Astrocyte (in vitro differentiated cells and primary cell): ENCODE measurements at places on chromosomes 5 and 9. TPM values are rescaled to one million over a fixed set of nuclear protein-coding genes. Genes with fewer than 3 reads are reported as not detected.

DNA sequence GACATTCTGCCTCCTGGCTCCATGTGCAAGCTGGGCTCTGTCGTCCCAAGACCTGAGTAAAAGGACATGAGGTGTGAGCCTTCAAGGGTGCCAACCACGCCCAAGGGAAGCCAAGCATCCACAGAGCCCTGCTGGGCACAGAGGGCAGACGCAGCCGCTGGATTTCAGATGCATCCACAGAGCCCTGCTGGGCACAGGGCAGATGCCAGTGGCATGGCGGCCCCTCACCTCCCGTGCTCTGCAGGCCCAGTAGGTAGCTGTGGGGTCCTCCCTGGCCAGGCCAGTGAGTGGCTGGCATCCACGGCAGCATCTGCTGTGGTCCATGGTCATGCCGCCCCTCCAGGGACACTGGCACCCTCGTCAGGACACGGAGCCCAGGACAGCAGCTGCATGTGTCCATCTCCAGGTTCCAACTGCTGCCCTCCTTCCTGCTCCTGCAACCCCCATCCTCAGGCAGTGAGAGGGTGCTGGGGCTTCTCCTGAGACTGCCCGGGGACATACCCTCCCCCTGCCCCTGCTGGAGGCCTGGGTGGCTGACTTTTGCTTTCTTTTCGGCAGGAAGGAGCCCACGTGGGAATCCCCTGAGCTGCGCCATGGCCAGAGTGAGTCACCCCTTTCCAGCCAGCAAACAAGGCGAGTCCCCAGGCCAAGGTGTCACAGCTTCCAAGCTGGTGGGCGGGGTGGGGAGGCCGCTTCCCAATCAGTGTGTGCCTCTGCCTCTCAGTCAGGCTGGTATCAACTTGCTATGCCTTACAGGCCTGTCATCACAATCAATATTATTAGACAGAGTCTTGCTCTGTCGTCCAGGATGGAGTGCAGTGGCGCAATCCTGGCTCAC, 4.0 kb upstream of the TRAF2 start:
- DNase-seq = peak; percentile 67
- H3K27ac ChIP-seq = no peak overlapping the region
- no peaks in the 10 kb centered on the region for H3K27me3 ChIP-seq
- H3K4me1 ChIP-seq = peaks cover 15% of the 10 kb centered on the region
- peak overlapping the region; percentile 3 for H3K4me3 ChIP-seq

DNA sequence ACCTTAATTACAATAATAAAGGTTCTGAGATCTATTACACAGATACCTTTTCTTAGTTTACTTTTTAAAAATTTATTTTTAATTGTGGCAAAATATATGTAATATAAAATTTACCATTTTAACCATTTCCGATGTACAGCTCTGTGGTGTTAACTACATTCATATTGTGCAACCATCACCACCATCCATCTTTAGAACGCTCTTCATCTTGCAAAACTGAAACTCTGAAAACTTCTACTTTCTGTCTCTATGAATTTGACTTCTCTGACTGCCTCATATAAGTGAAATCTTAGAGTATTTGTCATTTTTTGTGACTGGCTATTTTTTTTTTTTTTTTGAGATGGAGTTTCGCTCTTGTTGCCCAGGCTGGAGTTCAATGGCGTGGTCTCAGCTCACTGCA, 26.8 kb downstream of the WWC1 start:
- no peak overlapping the region for H3K4me3 ChIP-seq
- H3K36me3 ChIP-seq = no peaks in the 10 kb centered on the region
- peak overlapping the region; percentile 84 for H3K27ac ChIP-seq

- no peak overlapping the region for H3K27ac ChIP-seq
- no peak for DNase-seq
- H3K4me3 ChIP-seq = no peak overlapping the region
- no peaks in the 10 kb centered on the region for H3K27me3 ChIP-seq
- no peaks in the 10 kb centered on the region for H3K36me3 ChIP-seq
These were observed 11.7 kb upstream of the NUP214 start for GRCh38 chr9:131113655-131114054.

PRDM9 gene
- total RNA-seq = not detected in 2 replicates

DNA sequence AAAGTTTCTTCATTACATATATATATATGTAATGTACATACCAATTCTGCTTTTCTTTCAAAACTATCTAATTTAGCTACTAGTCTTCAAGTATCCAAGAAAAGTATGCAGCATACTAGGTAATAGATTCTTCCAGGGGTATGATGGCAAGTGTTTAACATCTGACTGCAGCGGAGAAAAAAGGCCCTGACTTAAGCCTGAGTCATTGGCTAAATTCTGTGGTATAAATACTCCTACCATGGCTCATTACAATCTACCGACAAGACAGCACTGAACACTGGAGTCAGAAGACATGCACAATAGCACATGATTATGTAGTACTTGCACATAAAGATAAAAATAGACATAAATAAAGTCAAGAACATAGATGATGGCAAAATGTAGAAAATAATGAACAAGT, 439.9 kb downstream of the BRINP1 start:
- H3K4me1 ChIP-seq = no peaks in the 10 kb centered on the region
- no peaks in the 10 kb centered on the region for H3K36me3 ChIP-seq
- no peak overlapping the region for H3K4me3 ChIP-seq
- DNase-seq = peak; percentile 96

GRCh38 chr5:138985683-138986082, 110.5 kb upstream of the LRRTM2 start:
- H3K4me1 ChIP-seq = peaks cover 33% of the 10 kb centered on the region
- peak overlapping the region; percentile 40 for H3K27ac ChIP-seq
- H3K4me3 ChIP-seq = no peak overlapping the region
- no peaks in the 10 kb centered on the region for H3K27me3 ChIP-seq

DNA sequence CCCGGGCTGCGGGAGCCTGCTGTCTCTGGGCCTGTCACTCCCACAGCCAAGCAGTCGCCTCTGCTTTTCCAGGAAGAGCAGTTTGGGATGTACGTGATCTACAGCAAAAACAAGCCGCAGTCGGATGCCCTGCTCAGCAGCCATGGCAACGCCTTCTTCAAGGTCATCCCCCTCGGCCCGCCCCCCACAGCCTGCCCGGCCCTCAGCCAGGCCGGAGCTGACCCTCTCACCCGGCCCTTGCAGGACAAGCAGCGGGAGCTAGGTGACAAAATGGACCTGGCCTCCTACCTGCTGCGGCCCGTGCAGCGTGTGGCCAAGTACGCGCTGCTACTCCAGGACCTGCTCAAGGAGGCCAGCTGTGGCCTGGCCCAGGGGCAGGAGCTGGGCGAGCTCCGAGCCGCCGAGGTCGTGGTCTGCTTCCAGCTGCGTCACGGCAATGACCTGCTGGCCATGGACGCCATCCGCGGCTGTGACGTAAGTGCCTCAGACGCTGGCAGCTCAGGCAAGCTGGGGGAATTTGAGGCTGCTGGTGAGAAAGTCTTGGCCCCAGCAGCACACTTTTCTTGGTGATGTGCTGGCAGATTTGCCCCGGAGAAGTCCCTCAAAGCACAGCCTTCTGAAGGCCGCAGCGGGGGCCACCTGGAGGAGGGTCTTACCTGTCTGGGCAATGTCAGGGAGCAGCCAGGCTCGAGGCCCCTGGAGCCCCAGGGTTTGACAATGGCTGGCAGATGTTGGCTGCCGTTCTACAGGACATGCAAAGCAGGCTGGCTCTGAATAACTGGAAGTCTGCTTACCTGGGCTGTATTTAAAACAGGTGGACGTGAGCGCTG, 20.1 kb upstream of the LRRC14B start:
- H3K27me3 ChIP-seq = no peaks in the 10 kb centered on the region
- peaks cover 24% of the 10 kb centered on the region for H3K4me1 ChIP-seq
- H3K27ac ChIP-seq = no peak overlapping the region
- no peak overlapping the region for H3K4me3 ChIP-seq

TMEM174 gene
- total RNA-seq = not detected in 2 replicates

- no peaks in the 10 kb centered on the region for H3K4me1 ChIP-seq
- no peak overlapping the region for H3K4me3 ChIP-seq
These were observed 86.0 kb downstream of the ZFAND5 start for GRCh38 chr9:72278959-72279358.

DNA sequence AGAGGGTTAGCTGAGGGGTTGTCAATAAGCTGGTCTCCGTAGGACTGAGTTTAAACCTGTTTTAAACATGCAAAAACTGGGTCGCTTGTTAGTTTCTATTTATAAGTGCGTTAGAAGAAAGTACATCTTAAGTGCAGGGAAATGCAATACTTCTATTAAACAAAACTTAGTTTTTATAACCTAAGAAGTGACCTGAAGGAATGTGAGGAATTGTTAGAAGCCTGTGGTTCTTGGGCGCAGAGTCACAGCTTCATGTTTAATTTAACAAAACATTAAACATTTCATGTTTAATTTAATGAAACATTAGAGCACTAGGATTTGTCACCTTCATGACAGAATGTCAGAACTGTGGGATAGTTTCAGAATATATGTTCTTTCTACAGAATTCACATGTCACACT, 469.2 kb upstream of the WWC1 start:
- H3K4me3 ChIP-seq = no peak overlapping the region
- H3K36me3 ChIP-seq = no peaks in the 10 kb centered on the region
- peaks cover 11% of the 10 kb centered on the region for H3K4me1 ChIP-seq
- H3K27ac ChIP-seq = no peak overlapping the region
- DNase-seq = peak; percentile 75
- H3K27me3 ChIP-seq = peaks cover 13% of the 10 kb centered on the region

MSMP gene
- not detected in 2 replicates for total RNA-seq

DNA sequence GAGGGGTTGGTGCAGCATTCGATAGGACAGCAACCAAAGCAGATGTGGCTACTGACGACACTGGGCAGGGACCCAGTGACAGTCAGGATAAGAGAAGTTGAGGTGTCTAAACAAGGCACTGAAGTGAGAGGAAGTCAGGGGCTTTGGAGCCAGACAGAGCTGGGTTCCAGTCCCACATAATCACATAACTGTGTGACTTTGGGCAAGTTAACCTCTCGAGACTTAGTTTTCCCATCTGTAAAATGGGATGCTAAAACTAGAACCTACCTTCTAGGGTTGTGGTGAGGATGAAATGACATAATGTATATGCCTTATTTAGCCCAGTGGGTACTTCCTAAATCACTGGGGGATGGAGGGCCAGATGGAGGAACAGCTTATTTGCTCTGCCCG, 3.1 kb downstream of the ANGPTL2 start:
- no peak overlapping the region for H3K4me3 ChIP-seq
- H3K27ac ChIP-seq = no peak overlapping the region
- DNase-seq = no peak
- peaks cover 3% of the 10 kb centered on the region for H3K27me3 ChIP-seq
- peaks cover 21% of the 10 kb centered on the region for H3K4me1 ChIP-seq

TMEM203 gene
- 28.7 and 30.9 TPM in 2 replicates for total RNA-seq

- no peaks in the 10 kb centered on the region for H3K27me3 ChIP-seq
- no peak for DNase-seq
- H3K4me1 ChIP-seq = no peaks in the 10 kb centered on the region
- H3K27ac ChIP-seq = no peak overlapping the region
These were observed 95.2 kb downstream of the APTX start for GRCh38 chr9:32906213-32906612.

DNA sequence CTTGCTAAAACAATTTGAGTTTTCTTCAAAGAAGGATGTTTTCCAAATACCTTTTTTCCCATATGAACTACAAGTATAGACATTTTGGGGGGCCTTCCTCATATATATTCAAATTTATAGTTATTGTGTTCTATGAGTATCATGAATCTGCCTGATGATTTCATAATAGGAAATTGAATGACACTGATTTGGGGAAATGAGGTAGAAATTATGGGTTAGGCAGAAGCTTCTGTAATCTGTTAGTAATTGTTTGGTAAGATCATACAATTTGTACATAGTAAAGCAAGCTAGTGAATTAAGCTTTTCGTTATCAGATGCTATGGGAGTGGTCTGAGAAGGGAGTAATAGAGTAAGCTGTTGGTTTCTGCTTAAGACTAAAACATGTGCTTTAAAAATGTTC, 98.0 kb downstream of the TRIO start:
- H3K27ac ChIP-seq = no peak overlapping the region
- no peak for DNase-seq
- H3K36me3 ChIP-seq = peaks cover 2% of the 10 kb centered on the region
- no peak overlapping the region for H3K4me3 ChIP-seq
- no peaks in the 10 kb centered on the region for H3K27me3 ChIP-seq
- H3K4me1 ChIP-seq = peaks cover 45% of the 10 kb centered on the region

GRCh38 chr5:69271376-69271775, 36.7 kb downstream of the CDK7 start:
- H3K4me3 ChIP-seq = no peak overlapping the region
- DNase-seq = peak; percentile 48
- peaks cover 37% of the 10 kb centered on the region for H3K36me3 ChIP-seq
- no peaks in the 10 kb centered on the region for H3K27me3 ChIP-seq

LVRN gene
- 0.58 and 0.64 TPM in 2 replicates for total RNA-seq

CSF1R gene
- 1.4 and 1.6 TPM in 2 replicates for total RNA-seq

- DNase-seq = no peak
- H3K4me3 ChIP-seq = no peak overlapping the region
- H3K27ac ChIP-seq = peak overlapping the region; percentile 75
- H3K27me3 ChIP-seq = no peaks in the 10 kb centered on the region
- H3K4me1 ChIP-seq = peaks cover 14% of the 10 kb centered on the region
- no peaks in the 10 kb centered on the region for H3K36me3 ChIP-seq
These were observed 66.0 kb downstream of the AOPEP start for GRCh38 chr9:94792511-94792910.

DNA sequence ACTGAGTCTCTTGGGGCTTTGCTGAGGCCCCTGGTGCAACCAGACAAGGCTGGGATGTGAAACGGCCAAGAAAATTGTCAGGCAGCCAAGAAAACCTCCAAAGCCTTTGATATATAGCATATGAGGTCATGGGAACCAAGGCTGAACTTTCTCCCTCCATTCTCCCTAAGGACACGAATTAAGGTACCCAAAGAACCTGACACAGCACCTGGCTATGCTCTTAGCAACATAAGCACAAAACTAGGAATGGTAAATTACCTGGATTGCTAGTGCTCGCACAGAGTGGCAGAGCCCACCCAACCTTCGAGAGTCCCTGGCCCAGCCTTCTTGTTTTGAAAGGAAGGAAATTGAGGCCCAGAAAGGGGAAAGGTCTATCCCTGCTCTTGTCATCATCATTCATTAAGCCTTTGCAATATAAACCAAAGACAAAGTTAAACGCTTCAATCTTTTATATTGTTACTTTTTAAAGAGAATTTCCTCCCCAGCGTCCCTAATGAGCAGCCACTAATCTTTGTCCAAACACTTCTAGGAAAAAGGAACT, 220.0 kb upstream of the NR4A3 start:
- no peak overlapping the region for H3K4me3 ChIP-seq
- no peak overlapping the region for H3K27ac ChIP-seq
- no peaks in the 10 kb centered on the region for H3K36me3 ChIP-seq
- no peaks in the 10 kb centered on the region for H3K4me1 ChIP-seq

DENND4C gene
- total RNA-seq = 19.6 and 20.4 TPM in 2 replicates

- H3K4me1 ChIP-seq = no peaks in the 10 kb centered on the region
- DNase-seq = no peak
- peaks cover 3% of the 10 kb centered on the region for H3K27me3 ChIP-seq
- H3K36me3 ChIP-seq = no peaks in the 10 kb centered on the region
These were observed 481.3 kb downstream of the GADD45G start for GRCh38 chr9:90086101-90086511.

PCDHA9 gene
- total RNA-seq = 0.95 and 1.1 TPM in 2 replicates

ABLIM3 gene
- 3.9 and 6.4 TPM in 2 replicates for total RNA-seq

- no peaks in the 10 kb centered on the region for H3K36me3 ChIP-seq
- no peak overlapping the region for H3K4me3 ChIP-seq
- DNase-seq = no peak
- peaks cover 4% of the 10 kb centered on the region for H3K4me1 ChIP-seq
These were observed 43.5 kb upstream of the RASGRF2 start for GRCh38 chr5:80916676-80917075.

GRCh38 chr9:106127776-106128175, 433.4 kb downstream of the TMEM38B start:
- H3K4me1 ChIP-seq = no peaks in the 10 kb centered on the region
- peak; percentile 22 for DNase-seq
- H3K4me3 ChIP-seq = no peak overlapping the region
- H3K36me3 ChIP-seq = no peaks in the 10 kb centered on the region
